Left forelimb (tissue), 1 donor: ENCODE measurements at places on chromosomes 16 and 17.

DNA sequence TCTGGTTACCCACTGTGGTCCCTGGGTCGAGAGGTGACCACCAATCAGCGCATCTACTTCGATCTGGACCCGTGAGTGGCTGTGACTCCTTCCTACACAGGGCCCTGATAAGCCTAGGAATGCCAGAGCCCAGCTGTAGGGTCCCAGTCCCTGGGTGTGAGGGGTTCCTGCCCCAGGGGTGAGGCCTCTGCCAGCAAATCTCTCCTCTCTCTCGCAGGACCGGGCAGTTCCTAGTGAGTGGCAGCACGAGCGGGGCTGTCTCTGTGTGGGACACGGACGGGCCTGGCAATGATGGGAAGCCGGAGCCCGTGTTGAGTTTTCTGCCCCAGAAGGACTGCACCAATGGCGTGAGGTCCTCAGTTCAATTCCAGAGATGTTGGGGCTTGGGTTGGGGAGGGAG, 2.2 kb upstream of the EFNB3 start:
- no peak for DNase-seq

GRCh38 chr16:73813527-73813926, 483.1 kb upstream of the PSMD7 start:
- no peak for DNase-seq

- DNase-seq: no peak
Measured at GRCh38 chr17:67891481-67892119, 66.3 kb downstream of the BPTF start.

DNA sequence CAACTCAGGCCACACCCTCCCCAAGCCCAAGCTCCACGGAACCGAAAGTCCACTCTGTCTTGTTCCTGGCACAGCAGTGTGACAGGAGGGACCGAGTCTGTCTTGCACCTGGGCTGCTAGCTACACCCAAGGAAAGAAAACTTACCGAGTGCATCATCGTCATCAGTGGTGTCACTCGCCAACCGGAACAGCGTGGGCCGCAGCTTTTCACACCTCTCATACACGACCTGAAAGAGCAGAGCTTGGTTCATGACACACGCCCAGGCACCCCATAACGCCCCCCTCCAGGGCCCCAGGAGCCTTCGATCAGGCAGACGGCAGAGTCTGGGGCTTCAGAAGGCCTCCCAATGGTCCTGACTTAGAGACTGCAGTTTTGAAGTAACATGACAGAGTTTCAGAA, 27.5 kb downstream of the GGA2 start:
- DNase-seq: no peak

DNA sequence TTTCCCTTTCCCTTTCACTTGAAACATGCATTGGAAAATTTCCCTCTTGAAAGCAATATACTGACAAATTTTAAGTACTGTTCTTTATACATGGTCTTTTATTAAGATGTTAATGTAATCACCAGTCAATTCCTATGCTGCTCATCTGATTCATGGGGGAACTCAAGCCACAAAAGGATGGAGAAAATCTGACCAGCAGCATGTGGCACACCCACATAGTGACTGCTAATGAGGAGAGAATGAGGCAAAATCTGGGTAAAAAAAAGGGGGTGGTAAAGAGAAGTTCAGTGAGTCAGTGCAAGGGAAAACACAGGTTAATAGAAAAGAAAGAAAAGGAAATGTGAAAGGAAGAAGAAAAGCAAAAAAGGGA, 11.3 kb downstream of the RFFL start:
- no peak for DNase-seq

DNA sequence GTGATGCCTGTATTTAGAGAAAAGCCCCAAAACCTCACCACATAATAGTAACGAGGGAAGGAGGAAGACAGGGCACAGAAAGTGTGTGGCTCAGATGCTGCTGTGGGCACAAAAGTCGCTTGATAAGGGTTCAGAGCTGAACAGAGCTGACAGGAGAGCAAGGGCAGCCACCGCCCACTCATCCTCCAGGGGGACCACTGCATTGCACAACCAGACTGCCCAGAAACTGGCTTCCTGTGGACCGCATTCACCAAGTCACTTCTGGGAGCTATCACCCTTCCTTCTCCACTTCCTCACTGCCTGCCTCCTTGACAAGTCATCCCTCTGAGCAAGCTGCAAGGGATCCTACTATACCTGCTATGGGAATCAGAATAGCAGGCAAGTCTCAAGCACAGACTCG, 512.4 kb upstream of the CDH11 start:
- no peak for DNase-seq

GRCh38 chr17:80861892-80862291, 129.7 kb upstream of the CHMP6 start:
- DNase-seq: no peak

- DNase-seq: no peak
Measured at GRCh38 chr16:49660626-49661025, 195.3 kb downstream of the ZNF423 start.

DNA sequence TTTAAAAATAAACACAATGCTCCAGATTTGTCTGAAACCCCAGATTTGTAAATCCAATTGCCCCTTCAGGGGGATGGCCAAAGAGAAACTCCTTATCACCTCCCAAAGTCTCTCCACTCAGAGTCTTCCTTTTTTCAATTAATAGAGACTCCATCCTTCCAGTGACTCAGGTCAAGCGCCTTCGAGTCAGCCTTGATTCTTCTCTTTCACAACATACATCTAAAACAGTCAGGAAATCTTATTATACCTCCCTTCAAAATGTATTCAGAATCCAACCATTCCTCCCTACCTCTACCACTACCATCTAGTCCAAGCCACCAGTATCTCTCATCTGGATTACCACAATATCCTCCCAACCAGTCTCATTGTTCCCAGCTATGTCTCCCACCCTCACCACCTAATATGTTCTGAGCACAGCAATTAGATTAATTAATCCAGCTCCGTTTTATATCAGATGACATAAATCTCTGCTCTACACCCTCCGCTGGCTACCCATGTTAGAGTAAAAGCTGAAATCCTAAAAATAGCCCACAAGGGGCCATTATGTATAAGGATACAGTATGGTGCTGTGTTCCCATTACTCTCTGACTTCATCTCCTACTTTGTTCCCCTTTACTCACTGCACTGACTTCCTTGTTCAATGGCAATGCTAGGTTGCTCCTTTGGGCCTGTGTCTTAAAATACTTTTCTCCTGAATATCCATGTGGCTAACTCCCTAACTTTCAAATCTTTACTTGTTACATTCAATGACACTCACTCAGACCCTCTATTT, 11.8 kb downstream of the SIAH1 start:
- no peak for DNase-seq

GRCh38 chr17:72529386-72529785, 408.6 kb downstream of the SOX9 start:
- no peak for DNase-seq

DNA sequence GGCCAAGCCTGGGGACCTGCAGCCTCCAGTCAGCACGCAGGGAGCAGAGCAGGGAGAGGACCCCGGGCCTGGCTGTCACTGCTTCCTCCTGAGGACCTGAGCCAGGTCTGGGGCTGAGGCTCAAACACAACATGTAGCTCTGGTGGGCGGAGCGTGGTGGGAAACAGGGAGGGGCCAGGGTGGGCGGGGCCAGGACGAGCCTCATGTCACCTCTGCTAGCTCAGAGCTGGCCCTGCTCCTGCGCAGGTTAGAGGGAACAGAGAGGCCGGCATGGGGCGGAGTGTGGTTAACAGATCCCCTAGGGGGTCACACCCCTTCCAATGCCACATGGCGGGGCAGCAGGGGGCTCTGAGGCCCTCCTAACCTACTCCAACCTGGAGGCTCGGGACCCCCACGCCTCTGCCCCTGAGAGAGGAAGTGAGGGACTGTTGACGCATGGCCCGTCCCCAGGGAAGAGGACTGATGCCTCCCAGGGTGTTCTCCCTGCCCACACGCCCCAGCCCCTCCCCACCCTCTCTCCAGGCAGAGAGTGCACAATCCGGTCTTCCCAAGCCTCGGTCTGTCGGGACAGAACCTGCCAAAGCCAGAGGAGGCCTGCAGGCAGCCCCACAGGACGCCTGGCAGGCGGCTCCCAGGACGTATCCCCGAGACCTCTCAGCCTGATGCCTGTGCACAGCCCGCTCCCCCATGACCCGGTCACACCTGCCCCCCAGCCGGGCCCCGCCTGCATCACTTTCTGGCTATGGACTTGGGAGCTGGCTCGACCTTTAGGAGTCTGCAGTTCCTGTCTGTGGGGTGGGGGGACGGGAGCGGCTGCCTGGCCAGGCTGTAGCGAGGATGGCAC, 15.2 kb downstream of the PIEZO1 start:
- no peak for DNase-seq

- DNase-seq: no peak
Measured at GRCh38 chr16:24721830-24722238, 7.6 kb upstream of the TNRC6A start.

DNA sequence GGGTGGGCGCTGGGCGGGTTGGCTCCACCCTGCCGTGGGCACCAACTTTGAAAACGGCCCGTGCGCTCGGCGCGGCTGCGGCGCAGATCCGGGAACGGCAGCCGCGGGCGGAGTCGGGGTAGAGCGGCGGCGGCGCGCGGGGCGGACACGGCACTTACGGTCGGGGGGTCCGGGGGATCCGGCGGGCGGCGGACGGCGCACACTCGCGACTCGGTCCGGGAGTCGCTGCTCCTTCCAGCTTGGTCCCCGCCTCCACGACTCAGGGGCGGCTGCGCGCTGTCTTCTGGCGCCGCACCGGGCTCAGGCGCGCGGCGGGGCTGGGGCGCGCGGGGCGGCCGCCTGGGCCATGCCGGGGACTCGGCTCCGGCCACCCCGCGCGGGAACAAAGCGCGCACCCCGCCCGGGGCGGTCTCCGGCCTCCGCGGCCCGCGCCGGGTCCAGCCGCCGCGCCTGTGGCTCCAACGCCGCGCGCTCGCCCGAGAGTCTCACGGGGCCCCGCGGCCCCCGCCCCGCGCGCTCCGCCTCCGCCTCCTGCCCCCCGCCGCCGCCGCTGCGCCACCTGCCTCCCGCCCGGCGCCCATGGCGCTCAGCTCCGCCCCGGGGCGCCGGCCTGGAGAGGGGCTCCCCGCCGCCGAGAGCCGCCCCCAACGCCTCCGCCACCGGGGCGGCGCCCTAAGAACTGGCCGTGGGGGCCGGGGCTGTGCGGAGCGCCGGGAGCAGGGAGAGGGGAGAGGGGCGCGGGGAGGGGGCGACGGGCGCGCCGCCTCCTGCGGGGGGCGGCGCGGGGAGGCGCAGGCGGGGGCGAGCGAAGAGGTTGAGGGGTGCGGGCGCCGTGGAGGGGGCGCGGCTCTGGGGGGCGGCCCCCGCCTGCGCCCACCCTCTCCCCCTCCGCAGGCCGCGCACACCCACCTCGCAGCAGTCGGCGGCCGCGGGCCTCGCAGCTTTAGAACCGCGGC, 35.9 kb downstream of the CBFA2T3 start:
- no peak for DNase-seq

GRCh38 chr17:31533546-31534155, 142.2 kb downstream of the RAB11FIP4 start:
- no peak for DNase-seq

GRCh38 chr17:12756786-12757185, 32.5 kb upstream of the ARHGAP44 start:
- no peak for DNase-seq

GRCh38 chr17:52789829-52790228, 631.3 kb upstream of the CA10 start:
- no peak for DNase-seq

GRCh38 chr16:19765860-19766553, 47.9 kb downstream of the IQCK start:
- DNase-seq: no peak

DNA sequence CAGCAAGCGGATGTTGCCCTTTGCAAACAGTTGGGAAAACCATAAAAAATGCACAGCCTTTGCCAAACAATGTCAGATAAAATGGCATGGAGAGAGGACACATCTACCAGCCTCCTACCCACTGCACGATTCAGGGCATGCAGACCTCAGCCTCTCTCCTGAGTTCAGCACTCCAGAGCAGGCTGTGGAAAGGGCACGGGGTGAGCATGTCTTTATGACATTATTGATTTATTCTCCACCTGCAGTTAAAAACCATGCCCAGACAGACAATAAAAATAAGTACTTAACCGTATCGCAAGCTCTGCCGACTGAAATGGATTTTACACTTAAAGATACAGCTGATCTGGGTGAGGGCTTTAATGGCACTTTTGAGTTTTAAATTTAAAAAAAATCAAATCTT, 127.1 kb downstream of the MAF start:
- DNase-seq: no peak

DNA sequence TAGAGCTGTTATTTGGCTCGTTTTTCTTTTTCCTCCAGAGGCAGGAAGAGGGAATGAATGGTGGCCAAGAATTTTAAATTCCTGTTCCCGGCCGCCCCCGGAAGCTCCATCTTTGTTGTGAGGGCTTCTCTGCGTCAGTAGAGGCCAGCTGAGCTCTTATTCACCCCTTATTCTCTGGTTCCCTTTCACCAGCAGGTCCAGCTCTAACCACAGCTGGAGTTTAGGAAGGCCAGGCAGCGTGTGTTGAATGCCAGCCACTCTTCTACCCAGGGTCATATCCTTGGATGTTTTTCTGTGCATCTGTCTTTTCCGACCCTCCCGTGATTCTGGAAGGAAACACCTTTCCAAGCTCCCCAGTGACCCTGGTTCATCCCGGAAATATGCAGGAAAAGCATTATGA, 570.5 kb downstream of the WWOX start:
- no peak for DNase-seq

GRCh38 chr16:5422047-5422446, 324.5 kb upstream of the EEF2KMT start:
- no peak for DNase-seq
